ENCODE measurements at places on chromosomes 6 and 20.

DNA sequence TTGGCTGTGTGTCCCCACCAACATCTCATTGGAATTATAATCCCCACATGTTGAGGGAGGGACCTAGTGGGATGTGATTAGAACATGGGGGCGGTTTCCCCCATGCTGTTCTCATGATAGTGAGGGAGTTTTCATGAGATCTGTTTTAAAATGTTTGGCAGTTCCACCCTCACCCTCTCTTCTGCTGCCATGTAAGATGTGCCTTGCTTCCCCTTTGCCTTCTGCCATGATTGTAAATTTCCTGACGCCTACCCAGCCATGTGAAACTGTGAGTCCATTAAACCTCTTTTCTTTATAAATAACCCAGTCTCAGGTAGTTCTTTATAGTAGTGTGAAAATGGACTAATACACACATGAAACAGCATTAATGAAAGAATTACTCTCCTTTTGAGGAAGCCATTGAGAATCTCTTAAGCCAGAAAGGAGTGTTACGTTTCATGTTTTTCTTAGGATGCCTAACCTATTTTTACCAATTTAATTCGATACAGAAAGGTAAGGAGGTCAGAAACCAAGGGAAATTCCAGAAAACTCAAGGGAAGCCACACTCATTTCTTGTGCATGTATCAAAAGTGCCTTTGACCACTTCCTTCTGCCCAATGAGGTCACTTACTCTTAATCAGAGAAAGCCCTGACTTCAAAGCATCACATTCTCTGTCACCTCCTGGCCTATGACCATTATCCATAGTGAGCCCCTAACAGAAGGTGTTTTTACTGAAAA lies 24.7 kb upstream of the HINT3 start:
- no peak for DNase-seq

DNA sequence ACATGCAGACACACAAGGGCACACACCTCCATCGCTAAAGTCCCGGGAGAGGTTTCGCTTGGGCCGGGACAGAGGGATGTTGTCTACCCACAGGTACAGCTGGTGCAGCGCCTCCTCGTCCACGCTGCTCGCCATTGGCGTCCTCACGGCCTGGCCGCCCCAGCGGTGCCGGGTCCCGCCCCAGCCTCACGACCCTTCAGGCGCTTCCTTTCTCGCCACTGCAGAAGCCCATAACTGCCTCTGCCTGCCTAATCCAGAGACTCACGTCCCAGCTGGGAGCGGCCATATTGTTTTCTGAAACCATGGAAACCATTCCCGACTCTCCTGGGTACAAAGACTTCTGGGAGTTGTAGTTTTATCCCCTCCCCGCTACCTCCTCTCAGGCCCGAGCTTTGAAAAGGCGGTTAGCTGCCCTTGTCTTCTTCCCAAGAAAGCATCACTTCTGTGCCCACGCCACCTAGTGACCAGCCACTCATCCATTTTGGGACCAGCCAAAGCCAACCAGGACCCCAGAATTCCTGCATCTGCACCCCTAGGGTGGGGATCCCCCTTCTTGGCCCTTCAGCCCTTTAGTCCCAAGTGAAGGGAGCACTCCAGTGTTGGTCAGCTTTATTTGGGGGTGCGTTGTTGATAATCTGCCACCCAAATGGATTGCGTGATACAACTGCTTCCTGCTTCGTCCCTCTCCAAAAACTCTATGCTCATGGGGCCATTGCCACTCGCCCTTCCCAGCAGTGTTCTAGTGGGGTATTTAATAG lies at the start of gene SPEF1:
TSS of gene SPEF1 (minus strand) at position 296 of the 758 bp plus-strand sequence. CDS start at position 135, 161 bp downstream.
- peak; percentile 91 for DNase-seq

- no peak for DNase-seq
These were observed 369.6 kb downstream of the TENT5A start for GRCh38 chr6:81382852-81383251.

DNA sequence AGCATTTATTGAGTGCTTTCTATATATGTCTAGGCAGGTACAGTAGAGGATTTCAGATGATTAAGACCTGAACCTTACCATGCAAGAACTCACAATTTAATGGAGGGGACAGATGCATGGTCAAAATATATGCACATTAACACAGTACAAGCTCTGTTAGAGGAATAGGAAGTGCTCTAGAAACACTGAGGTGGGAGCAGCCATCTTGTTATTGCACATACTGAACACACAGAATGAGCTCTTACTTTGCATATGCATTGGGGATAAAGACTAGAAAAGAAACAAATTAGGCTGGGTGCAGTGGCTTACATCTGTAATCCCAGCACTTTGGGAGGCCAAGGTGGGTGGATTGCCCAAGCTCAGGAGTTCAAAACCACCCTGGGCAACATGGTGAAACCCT lies 438.3 kb downstream of the UTRN start:
- no peak for DNase-seq

DNA sequence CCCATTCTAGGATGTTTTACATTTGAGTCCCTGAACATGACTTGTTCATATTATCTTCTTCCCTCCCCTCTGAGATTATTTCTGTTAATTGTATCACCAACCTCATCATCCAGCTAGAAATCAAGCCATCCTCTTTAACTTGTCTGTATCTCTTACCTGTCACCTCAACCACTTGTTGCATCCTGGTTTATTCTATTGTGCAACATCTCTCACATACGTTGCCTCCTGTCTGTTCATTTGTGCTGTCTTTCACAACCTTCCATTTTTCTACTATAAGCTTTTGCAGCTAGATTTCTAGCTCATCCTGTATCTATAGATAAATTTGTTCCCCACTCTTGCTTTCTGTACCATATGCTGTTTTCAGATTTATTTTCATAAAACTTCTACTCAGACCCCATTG lies 183.7 kb downstream of the MCHR2 start:
- no peak for DNase-seq

DNA sequence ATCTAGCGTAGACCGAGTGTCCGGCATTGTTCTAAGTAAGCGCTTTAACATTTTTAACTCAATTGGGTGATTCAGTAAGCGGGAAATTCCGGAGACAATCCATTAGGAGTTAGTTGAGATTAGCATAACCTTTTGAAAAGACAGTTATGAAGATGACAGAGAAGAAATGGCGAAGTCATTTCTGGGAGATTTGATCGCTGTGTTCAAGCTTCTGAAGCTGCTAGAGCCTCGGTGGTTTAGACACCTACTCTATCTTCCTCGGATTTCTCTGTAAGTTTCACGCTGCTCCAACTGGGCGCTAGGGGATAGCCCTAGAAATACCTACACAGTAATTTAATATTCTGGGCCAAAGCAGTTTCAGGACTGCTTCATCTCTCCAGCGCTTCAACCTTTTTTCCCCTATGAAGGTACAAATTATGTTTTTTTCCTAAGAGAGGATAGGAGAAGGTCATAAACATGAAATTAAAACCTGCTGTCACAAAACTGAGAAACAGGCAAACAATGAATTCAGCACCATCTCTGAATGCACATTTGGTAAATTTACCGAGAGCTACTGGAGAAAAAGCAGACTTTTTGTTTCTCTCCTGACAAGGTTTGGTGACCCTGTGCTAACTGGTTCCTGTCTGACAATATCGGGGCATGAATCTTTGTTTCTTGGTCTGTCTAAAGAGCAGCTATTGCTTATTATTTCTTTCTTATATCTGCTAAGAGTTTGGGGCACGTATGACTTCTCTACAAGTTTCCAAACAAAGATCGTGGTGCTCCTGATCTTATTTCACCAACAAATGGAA lies 22.4 kb downstream of the ZNF311 start:
- DNase-seq = peak; percentile 52

GRCh38 chr20:38272398-38272797 lies 11.9 kb upstream of the KIAA1755 start:
- DNase-seq = no peak

DNA sequence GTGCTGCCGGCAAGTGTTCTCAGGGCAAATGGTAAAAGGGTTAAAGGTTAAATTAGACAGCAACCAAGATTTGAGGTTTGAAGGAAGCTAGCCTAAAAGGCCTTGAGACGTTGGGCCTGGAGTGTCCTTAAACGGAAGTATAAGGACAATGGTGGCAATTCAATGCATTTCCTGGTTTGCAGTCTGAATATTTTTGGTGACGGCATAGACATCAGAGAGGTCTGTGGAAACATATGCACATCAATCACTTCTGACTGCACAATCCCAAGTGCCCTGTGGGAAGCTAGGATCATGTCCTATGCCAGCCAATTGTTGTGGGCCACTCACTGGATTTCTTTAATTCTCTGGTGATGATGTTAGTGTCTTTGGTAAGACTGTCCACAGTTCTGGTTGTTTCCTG lies 25.7 kb upstream of the TUBB2A start:
- DNase-seq = no peak

- peak; percentile 51 for DNase-seq
These were observed 10.2 kb downstream of the PKIB start for GRCh38 chr6:122620428-122620827.

All from SHP77 treated with DMSO at 0.1 percent for 48 hours (cell line).